HuH-7 (cell line): ENCODE measurements at places on chromosomes 6 and 20.

DNA sequence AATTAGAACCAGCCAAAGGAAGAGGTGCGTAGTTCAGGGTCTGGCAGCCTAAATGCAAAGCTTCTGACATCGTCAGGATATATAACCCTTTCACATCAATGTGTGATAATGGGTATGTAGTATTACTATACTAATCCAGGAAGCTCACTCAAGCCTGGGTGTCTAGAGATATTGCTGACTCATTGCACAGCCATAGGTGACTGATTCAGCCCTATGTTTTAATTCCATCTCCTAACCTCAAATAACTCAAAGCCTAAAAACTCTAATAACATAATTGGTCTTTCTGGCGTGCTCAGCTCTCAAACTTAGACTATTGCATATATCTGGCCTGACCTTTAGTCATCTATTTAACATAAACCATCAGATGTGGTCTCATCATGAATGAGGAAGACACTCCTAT lies 658.4 kb downstream of the TBC1D32 start:
- DNase-seq: no peak

- DNase-seq: no peak
Observed at GRCh38 chr20:48613926-48614325, 213.9 kb downstream of the PREX1 start.

GRCh38 chr6:119896806-119897205 lies 547.2 kb upstream of the MAN1A1 start:
- DNase-seq: no peak

- peak; percentile 58 for DNase-seq
Observed at GRCh38 chr6:35496036-35496840, 641 bp downstream of the TEAD3 start.

DNA sequence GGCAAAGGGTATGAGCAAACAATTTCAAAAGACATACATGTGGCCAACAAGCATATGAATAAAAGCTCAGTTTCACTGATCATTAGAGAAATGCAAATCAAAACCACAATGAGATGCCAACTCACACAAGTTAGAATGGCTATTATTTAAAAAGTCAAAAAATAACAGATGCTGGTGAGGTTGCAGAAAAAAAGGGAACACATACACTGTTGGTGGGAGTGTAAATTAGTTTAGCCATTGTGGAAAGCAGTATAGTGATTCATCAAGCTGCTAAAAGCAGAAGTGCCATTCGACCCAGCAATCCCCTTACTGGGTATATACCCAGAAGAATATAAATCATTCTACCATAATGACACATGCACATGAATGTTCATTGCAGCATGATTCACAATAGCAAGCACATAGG lies 6.7 kb upstream of the KHDC1L start:
- no peak for DNase-seq

DNA sequence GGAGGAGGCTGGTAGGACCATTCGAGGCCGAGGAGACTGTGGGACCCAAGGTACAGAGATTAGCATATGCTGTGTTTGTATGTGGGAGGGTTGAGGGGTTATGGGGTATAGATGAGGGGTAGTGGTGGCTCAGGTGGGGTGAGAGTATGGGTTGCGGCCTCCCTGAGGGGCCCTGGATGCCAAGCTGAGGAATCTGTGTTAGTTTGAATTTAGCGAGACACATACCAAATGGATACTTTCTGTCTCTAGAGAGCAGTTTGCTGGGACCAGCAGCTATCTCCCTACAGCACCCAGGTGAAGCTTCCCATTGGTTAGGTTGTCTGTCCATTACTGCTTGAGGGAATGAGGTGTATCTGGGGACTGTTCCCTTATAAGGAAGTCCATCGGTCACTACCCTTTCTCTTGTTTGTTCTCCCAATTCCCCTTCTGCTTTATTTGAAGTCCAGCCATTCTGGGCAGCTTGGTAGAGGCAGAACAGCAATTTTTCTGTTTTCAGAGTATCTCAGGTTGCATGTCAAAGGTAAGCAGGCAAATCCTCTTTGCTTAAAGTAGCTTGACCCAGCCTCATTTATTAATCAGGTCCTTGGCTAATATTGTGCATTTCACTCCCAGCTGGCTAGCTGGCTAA lies 15.2 kb downstream of the CHMP4B start:
- no peak for DNase-seq

- DNase-seq: no peak
Observed at GRCh38 chr6:153121311-153121710, 9.8 kb downstream of the RGS17 start.

DNA sequence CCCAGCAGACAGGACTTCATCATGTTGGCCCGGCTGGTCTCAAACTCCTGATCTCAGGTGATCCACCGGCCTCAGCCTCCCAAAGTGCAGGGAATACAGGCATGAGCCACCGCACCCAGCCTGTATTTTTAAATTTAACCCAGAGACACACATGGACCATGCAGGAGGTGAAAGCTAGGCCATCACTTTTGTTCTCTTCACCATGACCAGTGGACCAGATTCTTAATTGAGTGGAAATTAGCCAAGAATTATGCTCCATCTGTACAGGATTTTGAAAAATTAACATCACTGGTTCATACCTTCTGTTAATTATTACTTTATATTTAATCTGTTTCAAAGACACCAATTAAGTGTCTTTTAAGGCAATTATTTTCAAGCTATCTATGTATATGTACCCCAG lies 493.6 kb upstream of the NOX3 start:
- DNase-seq: no peak

DNA sequence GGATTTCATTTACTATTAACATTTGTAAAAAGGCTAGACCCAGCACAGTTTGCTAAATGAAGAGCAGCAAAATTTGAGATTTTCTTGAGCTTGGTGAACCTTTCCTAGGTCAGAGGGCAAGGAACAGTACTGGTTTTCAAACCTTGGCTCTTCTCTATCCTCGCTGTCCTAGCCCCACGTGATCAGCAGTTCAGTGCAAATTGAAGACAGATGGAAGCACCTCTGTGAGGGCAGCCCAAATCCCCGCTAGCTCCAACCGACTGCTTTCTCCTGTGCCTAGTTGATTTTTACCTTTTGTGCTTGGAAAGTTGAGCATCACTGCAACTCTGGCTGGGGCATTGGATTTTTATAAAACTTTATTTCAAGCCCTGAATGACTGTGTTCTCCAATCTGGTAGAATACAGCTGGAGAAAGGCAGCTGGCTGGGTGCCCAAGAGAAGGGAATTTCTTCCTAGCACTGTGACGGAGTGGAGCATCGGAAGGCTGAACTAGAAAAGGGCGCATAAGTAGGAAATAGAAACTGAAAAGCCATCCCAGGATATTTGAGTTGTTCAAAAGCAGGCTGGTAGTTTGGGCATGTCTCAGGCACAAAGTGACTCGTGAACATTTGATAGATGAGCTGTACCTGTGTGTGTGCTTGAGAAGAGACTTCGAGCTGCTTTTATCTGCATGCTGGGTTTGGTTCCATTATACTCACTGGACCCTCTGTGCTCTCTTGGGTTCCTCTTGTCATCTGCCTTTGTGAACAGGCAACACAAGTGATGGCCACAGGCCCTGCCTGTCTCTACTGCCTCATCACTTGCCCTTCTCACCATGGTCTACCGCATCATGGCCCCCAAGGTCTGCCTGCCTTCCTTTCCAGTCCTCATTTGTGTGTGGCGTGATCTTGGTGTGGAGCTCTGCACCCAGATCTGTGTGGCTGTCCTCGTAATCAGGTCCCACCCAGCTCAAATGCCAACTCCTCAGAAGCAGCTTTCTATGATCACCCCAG lies 2.3 kb downstream of the RNF114 start:
- no peak for DNase-seq

GRCh38 chr20:3679749-3680700 lies 1.8 kb downstream of the ADAM33 start:
- no peak for DNase-seq

- no peak for DNase-seq
Observed at GRCh38 chr6:72975352-72975752, 249.9 kb downstream of the KHDC1L start.

DNA sequence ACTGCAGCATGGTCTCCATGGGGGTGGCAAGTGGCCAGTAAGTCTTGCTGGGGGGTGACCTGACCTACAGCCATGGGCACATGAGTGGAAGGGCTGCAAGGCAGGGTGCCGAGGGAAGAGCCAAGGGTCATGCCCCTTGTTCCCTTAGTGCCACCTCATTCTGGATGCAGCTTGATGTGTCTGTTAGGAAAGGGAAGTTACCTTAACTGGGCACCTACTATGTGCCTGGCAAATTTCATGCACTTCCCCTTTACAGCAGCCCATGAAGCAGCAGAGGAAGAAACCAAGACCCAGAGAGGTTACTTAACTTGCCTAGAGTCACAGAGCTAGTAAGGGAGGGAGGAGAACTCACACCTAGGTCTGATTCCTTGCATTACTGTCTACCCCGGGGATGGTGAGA lies 174.0 kb downstream of the MRPL14 start:
- no peak for DNase-seq

DNA sequence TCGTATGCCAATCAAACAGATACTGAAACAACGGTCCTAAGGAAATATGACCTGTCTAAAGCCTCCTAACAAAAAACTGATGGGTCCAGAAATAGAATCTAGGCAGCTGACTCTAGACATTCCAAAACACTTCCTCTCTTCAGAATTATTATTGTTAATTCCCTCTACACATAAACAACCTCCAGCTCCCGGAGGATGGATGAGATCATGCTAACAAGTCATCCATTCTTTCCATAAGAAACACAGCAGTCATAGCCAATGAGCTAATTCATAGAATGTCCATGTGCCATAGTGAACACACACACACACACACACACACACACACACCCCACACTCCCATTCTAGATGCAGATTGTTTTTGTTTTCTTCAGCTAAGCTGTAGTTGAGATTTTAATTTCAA lies 44.3 kb downstream of the HDGFL1 start:
- no peak for DNase-seq

DNA sequence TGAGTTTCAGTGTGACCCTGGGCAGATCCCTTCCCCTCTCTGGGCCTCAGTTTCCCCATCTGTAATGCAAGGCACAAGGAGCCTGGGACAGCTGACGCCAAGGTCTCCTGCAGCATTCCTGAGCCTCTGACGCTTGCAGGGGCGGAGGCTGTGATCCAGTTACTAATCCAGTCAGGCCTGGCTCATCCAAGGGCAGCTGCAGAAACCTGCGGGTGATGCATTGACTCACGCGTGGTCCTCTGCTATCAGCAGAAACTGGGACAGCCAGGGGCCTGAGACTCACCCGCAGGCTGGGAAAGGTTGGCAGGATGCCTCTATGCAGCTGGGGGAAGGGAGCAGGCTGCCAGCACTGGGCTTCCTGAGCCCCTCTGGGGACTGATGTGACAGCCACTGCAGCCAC lies 65.0 kb upstream of the SIRPA start:
- no peak for DNase-seq

GRCh38 chr6:145830612-145831011 lies 16.0 kb upstream of the FBXO30 start:
- DNase-seq: no peak

DNA sequence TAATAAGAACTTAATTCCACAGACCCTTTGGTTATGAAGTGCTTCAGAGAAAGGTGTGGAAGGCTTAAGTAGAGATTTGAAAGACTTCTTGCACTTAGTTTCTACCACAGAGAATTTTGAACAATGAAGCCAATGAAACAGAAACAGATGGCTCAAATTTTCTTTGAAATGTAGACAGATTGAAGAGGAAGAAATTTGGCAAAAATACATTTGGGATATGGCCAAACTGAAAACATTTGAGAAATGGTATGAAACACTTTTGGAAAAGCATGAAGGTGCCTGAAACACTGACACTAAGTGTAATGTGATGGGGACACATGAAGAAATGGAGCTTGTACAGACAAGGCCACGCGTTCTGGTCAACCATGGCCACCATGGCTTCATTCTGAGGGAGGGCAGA lies 272.4 kb upstream of the EXOC2 start:
- DNase-seq: no peak

GRCh38 chr20:46914789-46915379 lies 20.2 kb downstream of the EYA2 start:
- no peak for DNase-seq

DNA sequence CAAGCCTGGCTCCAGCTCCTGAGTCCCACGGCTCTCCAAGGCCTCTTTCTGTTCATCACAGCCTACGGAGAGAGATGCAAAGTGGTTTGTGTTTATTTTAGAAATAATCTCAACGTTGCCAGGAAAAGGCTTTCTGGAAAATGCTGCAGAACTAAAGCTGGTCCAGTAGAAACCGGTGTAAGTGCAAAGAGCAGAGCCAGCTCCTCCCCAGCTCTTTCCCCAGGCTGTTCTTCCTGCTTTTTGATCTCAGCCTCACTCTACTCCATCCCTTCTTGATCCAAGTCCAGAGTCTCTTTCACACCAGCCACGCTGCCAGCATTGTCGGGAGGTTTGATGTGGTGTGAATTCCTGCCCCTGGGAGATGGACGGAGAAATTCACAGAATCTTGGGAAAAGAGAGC lies 69.8 kb downstream of the TMEM170B start:
- DNase-seq: no peak

DNA sequence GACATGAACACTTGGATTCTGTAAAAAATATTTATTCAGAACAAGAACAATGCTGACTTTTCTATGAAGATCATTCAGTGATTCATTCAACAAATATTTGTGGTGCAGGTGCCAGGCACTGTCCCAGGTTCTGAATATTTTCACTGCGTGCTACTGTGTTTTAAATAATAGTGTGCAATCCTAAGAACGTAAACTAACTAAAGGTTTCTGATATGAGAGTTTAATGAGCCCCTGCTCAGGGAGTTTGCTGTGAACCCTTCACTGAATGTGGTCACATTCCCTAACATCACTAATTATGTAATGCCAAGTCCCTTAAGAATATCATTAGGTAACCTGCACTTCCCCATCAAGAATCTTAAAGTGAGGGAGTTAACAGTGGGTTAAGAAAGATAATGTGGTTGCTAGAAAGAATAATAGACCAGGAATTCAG lies 1.7 kb upstream of the TMEM170B start:
- DNase-seq: no peak

DNA sequence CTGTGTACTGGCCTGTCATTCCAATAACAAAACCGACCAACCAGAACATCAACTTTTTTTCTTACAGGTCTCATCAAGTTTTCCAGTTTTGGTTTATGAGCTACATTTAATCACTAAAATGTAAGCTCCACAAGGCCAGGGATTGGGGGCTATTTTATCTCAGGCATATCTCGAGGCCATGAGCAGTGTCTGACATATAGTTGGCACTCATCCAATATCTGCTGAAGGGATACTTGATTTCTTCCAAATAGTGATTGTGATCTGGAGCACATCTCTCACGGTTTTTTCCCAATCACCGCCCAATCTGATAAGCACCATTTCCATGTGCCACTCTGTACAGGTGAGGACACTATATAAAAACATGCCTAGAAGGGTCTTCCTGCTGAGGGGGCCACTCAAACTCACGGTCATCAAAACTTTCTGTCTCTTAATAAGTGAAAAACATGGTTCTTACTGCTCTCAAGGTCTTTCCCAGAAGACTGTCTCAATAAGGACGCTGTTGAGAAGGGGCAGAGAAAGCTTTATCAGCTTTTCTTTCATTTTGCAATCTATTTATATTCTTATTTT lies 65.5 kb downstream of the MAN1A1 start:
- DNase-seq: no peak

- DNase-seq: no peak
Observed at GRCh38 chr6:131129689-131130553, 5.3 kb upstream of the AKAP7 start.
